ENCODE measurements at places on chromosomes 7 and 10.

DNA sequence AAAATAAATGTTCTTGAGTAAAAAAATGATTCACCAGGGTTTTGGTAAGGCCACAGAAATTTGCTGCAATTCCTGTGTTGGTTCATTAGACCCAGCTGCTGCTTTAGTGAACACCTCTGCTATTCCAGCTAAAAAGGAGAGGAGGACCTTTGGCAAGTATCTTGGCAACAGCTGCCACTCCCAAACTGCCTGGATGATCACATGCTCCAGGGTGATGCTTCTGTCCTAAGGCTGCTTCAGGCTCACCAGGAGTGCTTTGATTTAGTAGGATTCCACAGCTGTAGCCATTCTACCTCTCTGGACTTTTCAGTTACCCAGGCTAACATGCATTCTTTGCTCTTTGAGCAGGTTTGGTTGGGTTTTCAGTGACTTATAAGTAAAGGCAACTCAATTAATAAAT lies 82.6 kb upstream of the NPVF start:
- no peak for DNase-seq

- no peak for DNase-seq
Observed at GRCh38 chr7:69395061-69395714, 203.1 kb upstream of the AUTS2 start.

- no peak for DNase-seq
Observed at GRCh38 chr7:37984750-37985390, 64.4 kb downstream of the EPDR1 start.

- no peak for DNase-seq
Observed at GRCh38 chr10:110914431-110914830, 4.5 kb downstream of the BBIP1 start.

- DNase-seq = no peak
Observed at GRCh38 chr10:12589291-12589690, 239.9 kb downstream of the CAMK1D start.

GRCh38 chr7:77824636-77825035 lies 26.1 kb downstream of the PHTF2 start:
- no peak for DNase-seq

GRCh38 chr7:39102234-39102633 lies 124.5 kb downstream of the POU6F2 start:
- no peak for DNase-seq

- DNase-seq = no peak
Observed at GRCh38 chr7:25031432-25031831, 51.5 kb upstream of the OSBPL3 start.

GRCh38 chr10:73296946-73297345 lies 44.5 kb upstream of the MRPS16 start:
- DNase-seq = no peak

DNA sequence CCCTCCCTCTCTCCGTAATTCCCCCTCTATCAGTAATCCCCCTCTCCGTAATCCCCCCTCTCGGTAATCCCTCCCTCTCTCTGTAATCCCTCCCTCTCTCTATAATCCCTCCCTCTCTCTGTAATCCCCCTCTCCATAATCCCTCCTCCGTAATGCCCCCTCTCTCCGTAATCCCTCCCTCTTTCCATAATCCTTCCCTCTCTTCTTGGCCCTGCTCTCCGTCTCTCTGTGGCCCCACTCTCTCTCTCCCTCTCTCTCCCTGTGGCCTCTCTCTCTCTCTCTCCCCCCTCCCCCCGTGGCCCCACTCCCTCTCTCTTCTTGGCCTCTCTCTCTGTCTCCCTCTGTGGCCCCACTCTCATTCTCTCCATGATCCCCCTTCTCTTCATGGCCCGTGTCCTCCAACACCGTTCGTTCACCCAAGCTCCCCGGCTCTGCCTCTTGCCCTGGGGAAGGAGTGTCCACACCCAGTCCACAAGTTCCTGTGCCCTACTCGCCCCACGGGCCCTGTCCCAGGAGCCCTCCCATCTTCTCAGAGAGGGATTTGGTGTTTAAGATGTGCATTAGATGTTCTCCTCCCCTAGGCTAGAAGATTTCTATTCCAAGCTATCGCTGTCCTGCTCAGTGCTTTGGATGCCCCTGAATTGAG lies 19.8 kb downstream of the SHH start:
- DNase-seq = no peak

DNA sequence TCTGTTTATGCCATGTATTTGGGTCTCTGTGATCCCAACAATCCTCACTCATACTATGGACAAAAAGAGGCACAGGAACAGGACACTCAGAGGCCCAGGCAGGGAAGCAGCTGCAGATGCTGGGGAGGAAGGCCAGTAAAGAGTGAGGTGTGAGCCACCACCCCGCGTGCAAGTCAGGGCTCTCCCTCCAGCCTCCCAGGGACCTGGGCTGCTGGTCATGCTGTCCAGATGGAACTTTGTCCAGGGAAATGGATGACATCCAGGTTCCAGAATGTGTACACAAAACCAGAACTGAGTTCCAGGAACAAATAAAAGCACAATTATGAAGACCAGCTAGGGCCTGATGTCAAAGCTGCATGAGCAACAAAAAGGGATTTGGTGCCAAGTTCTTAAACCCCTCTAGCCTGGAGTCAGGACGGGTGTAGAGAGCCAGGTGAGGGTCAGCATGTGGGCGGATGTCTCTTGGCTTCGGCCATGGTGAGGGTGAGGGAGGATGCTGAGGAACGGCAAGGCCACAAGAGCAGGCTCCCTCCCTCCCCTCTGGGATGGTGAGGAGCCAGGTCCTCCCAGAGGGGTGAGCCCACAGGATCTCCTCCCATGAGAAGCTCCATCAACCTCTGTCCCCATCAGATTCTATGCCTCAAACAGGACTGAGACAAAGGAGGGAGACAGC lies 739.7 kb downstream of the PARD3 start:
- DNase-seq = no peak

DNA sequence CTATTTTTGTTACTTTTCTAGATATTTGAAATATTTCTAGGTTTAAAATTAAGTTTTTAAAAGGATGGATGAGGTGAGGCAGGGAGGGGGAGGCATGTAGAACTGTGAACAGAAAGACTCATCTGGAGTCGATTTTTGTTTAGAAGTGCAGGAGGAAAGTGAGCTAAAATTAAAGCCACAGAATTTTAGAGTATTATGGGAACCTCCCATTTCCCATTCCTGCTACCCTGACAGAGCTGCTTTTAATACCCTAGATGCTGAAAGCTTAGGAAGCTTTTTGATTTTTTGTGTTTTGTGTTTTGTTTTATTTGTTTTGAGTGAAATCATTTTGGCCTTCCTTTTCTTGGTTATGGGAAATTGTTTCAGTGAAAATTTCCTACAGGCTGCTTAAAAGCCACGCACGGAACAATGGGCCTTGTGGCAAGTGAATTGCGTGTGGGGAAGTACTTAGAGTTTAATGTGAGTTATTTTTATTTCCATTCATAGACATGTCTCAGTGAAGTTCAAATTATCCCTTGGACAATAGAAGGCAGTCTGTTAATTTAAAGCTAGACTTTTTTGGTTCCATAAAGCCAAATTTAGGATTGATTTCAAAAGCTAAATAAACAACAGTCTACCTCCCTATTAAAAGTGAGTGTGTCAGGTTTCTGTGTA lies 102.0 kb upstream of the HDAC9 start:
- no peak for DNase-seq

DNA sequence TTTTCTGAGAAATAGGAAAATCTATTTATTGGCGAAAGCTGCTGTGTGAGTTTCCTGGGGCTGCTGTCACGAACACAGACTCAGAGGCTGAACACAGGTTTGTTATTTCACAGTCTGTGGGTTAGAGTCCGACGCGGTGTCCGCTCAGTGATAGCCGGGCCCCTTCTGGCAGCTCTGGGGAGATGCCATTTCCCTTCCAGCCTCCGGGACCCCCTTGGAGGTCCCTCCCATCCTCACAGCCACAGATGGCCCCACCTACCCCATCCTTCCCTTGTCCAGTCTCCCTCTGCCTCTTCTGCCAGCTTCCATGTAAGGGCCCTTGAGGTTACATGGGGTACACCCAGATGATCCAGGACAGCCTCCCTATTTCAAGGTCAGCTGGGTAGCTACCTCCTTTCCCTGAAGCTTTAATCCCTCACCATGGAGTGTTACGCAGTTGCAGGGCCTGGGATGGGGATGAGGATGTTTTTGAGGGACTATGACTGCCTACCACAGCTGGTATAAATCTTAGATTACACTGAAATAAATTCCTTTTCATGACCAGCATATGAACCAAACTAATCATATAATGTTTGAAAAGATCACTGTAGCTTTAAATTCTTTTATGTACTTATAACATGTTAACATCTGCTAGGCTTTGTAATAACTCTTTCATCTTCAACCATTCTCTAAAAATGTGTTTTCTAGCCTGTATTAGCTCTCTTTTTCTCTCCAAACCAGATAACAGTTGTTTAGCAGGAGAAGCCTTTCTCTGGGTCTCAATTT lies 98.5 kb downstream of the WDR37 start:
- DNase-seq = no peak

- no peak for DNase-seq
Observed at GRCh38 chr10:122299423-122300075, 28.5 kb downstream of the BTBD16 start.

DNA sequence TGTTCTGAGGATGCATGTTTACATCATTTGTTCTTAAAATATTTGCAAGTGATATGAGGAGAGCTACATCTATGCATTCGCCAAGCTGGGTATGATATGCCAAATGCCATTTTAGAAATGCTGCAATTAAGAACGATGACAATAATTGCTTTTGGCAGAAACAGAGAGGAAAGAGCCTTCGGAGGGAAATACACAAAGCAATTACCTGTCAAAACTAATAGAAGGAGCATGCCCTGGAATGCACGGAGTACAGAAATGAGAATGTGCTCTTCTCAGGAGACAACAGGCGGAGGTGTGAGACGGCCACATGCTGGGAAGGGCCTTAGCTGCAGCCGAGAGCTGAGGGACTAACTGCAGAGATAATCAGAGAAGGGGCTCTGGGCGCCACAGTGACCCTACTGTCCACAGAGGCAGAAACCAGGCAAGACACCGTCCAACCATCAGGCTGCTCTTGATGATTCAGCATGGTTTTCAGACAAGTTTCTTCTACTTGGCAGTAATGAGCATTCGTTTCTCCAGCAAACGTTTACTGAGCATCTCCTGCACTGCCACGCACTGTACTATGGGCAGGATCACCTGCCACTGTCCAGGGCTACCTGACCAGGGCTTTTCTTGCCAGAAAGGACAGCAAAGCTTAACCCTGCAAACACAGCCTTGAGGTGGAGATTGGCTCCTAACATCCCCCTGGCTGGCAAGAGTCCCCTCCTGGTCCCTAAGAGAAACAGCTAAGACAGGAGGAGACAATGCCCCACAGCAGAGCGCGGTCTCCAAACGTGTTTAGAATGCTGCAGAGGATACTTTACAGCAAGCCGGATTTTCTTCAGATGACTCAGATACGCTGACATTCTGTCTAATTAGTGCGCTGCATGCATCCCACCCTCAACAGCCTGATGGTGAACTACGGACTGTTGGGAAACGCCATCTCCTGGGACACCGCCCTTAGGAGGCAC lies 18.1 kb downstream of the VIPR2 start:
- no peak for DNase-seq

DNA sequence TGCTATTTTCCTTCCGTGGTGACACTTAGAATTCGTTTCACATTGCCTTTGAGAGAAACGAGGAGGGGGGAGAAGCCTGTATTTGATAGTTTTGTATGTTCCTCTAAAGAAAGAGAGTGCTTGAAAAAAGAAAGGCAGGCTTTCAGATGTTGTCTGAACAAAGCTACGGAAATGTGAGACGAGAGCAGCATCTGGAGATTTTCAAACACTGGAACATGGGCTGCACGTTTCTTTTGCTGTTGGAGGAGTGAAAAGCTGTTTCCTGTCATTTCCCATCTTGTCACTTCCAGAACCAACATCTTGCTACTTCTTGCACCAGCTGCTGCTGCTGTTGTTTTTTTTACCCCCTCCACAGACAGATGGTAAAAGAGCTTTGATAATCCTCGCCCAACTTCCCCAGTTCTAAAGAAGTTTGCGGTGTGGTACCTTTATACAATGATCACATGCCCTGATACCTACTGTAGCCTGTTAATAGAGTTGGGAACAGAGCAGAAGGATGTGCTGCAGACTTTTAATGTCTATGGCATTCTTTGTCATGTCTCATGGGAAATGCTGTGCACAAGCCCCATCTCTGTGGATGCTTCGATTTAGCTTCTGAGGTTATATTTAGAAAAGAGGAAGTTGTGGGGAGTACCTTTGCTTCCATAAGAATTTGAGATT lies 408.1 kb downstream of the AUTS2 start:
- DNase-seq = no peak

DNA sequence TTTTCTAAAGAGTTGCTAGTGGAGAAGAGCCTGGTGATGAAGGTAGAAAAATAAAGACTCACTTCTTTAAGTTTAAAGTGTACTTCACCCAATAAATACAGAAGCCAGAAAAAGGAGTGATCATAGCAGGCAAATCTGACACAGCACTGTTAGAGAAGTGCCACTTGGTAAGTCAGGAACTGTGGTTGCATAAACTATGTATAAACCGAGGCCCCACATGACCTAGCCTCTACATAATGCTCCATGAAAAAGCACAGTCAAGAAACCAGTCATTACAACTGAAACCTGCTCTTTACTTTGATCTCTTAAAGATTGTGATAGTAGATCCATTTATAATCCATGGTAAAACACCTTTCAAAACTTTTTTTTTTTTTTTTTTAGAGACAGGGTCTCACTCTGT lies 172.1 kb upstream of the PHYHIPL start:
- DNase-seq = no peak

DNA sequence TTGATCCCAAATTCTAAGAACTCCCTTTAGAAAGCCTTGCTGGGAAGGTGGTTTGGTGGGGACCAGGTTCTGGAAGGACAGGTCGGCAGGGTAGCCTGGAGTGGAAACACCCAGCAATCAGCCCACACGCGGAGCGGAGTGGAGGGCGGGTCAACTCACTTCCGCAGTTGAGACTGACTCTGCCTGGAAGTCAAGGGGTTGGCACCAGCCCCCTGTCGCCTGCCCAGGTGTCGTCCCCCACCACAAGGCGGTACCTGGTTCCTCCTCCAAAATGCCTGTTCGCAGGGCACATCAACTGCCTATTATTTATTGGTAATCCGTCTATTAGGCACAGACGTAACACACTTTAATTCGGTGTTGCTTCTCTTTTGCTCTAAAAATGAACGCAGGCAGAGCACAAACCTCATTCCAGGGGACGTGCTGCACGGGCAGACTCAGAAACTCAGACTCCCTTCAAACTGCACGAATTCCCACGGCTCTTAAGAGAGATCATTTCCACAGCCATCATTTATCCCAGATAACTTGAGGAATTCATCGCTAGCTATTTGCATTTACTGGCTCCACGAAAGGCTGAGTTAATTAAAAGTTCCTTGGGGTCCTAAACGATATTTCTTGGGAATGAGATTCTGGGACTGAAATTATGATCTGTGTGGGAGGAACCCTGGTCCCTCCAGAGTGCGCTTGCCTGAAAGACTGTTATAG lies 248.2 kb upstream of the PPP2R2D start:
- DNase-seq = no peak
